Urinary bladder (tissue), 4 donors: ENCODE measurements at places on chromosomes 5 and 9. TPM values are rescaled to one million over a fixed set of nuclear protein-coding genes. Genes with fewer than 3 reads are reported as not detected.

The PPP6C gene
- total RNA-seq = 19.9 TPM

The LCN2 gene
- 1.9 TPM for total RNA-seq

The SLCO6A1 gene
- total RNA-seq = not detected

The QSOX2 gene
- 7.6 TPM for total RNA-seq

The GDA gene
- total RNA-seq = 5.4 TPM

The PRRC1 gene
- total RNA-seq = 108 TPM

The ARHGEF39 gene
- total RNA-seq = 4.7 TPM

The IL33 gene
- 123 TPM for total RNA-seq

The ADAMTSL2 gene
- 2.2 TPM for total RNA-seq

The FEM1C gene
- total RNA-seq = 42.1 TPM

The PDE6A gene
- total RNA-seq = 0.05 TPM

The SPINK7 gene
- not detected for total RNA-seq

The IFNA13 gene
- not detected for total RNA-seq

The IFNA21 gene
- not detected for total RNA-seq
